ENCODE measurements at places on chromosomes 1 and 21. TPM values are rescaled to one million over a fixed set of nuclear protein-coding genes. Genes with fewer than 3 reads are reported as not detected.

PARP1 gene
- 56.5 TPM for total RNA-seq

OR10Z1 gene
- not detected for total RNA-seq

FLG gene
- not detected for total RNA-seq

ZNF691 gene
- total RNA-seq, result 8.7 TPM

RAD54L gene
- total RNA-seq, result not detected

KIF17 gene
- total RNA-seq, result 12.6 TPM

LRRC39 gene
- 0.91 TPM for total RNA-seq

ZBTB18 gene
- total RNA-seq, result 23.8 TPM

INAVA gene
- total RNA-seq, result 16.6 TPM

RHD gene
- not detected for total RNA-seq
